ENCODE measurements at places on chromosomes 3 and 15.
A peak's percentile ranks its signal among the peaks of the same experiment; 100 is the strongest.

DNA sequence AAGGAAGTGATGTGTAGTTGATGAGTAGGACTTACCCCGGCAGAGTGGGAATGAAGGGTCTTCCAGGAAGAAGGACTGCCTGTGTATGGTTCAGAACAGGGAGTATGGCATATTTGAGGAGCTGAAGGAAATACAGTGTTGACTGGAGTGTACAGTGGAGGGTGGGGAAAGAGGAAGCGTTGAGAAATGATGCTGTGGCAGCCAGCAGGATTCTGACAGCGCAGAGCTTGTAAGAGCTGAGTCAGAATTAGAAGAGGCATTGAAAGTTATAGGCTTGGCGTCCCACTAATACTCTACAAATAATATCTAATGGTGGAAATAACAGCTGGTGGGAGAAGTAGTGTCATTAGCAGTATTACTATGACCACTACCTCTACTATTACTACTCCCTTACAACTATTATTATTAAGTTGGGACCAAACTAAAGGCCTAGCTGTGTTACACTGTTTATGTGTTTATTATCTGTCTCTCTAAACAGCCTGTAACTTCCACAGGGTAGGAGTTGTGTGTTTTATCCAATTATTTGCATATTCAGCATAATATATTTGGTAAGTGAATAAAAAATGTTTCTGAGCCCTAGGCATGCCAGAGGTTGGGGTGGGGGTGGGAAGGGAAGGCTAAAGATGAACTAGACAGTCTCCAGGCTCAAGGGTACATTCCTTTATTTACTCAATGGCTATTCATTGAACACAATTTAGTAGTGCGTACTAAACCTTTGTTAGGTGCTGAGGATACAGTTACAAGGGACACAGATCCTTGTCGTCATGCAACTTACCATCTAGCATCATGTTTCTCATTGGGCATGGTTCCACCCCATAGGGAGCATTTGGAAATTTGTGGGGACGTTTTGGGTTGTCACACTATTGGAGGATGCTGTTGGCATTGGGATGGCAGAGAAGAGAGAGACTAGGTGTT lies 428.8 kb upstream of the ONECUT1 start:
- DNase-seq: no peak

- no peak for DNase-seq
Measured at GRCh38 chr15:76377217-76377616, 40.6 kb downstream of the ISL2 start.

DNA sequence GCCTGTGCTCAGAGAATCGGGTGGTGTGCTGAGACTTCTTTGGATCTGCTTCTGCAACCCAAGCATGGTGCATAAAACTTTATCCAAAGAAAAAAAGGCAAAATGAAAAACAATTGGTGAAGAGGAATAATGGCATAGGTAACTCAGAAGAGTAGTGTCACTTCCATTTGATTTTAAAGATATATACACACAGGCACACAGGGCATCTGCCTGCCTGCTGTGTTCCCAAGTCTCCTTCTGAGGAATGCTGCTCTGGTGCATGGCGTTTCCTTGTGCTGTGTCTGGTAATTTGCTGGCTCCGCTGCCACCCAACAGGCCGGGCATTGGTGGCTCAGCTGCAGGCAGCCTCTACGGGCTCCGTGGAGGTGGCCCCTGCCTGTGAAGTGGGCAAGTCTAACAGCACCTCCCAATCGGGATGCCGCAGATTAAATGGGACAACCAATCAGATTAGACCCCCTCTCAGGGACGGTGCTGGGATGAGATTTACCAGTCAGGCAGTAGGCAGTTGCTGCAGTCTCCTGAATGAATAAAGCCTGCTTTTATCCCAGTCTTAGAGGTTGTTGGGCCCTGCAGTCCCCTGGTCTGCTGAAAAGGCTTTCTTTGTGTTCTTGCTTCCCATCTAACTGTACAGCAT lies 253.7 kb upstream of the RASGRP1 start:
- DNase-seq: no peak

DNA sequence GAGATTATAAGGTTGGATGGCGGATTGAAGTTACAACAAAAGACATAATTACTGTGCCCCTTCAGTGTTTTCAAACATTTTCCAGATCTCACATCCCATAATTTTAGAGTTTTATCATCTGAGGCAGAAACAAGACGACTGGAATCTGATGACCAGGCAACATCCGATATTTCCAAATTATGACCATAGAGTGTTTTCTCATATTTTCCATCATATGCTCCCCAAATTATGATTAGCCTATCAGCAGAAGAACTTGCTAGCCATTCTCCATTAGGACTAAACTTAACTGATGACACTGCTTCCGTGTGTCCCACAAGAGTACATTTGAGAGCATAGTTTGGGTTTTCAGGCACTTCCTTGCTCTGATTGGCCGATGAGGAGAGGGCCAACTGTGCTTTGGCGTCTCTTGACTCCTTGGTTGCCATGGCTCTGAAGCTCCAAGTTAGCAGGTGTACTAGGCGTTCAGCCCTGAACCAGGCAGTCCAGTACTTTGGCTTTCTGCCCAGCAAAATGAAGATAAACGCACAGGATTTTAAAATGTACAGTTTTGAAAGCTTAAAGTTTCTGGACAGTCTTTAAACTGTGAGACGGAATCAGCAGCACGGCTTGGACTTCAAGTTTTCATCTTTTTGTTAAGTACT lies 638 bp downstream of the WDR5B start:
- peak; percentile 62 for DNase-seq

DNA sequence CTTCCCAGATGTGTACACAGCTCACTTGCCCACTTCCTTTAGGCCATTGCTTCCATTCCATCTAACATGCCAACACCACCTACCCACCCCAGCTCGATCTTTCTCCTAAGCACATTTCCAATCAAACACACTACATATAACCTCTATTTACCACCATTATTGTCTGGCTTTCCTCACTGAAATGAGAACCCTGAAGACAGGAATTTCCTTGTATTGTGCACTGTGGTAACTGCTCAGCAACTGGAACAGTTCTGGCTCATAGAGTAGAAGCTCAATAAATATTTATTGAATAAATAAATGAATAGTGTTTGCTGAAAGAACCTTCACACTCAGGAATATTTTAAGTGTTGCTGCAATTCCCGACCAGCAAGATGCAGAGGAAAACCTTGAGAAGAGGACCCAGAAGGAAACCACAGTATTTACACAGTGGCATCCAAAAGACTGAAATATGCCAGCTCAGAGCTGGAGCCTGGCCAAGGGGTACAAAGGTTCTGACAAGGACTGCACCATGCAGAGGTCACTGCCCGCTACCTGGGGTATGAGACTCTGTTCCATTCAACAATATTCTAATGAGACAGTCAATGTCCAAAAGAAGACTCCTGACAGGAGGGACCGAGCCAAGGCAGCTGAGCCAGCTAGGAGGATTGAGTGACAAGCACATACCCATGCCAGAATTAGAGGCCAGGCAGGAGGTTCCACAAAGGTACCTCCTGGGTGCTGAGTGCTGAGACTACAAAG lies 168.8 kb downstream of the NUP210 start:
- no peak for DNase-seq

- DNase-seq: no peak
Measured at GRCh38 chr15:68211656-68212320, 6.7 kb upstream of the CALML4 start.

DNA sequence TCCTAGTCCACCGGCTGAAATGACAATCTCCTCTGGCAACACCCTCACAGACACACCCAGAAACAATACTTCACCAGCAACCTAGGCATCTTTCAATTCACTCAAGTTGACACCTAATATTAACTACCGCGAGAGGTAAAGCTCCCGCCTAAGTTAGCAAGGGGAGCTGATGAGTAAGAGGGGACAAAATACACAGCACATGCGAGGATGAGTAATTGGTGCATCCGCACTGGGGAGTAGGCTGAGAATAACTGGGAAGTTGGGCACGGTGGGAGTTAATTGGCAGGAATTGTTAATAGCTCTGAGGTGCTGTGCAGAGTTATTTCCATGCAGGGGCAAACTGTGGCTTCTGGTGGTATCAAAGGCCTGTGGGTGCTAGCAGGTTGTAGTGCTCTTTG lies 14.5 kb upstream of the PLD1 start:
- no peak for DNase-seq

DNA sequence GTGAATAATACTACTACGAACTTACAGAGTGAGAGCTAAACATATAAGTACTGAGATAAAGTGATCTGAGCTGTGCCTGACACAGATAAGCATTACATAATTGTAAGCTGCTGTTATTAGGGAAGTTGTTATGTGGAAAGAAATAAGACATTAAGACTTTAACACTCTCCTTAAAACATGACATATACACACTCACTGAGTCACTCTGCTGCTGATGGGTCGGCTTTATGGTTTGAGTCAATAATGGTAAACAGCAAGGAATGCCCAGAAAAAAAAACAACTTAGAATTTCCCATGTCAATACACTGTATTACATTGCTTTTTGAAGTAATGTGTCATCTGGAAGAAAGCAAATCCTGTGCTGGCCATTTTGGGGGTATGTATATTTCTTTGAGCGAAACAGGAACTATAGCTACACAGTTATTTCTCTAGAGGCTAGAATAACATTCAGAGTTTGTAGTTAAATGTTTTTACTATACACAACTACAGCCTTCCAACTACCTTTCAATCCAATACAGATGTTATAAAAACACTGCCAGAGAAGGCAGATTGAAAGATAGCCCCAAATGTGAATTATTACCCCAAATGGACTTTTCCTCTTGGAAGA lies 22.8 kb upstream of the SPRED1 start:
- DNase-seq: no peak

GRCh38 chr3:23863060-23863459 lies 53.7 kb downstream of the NKIRAS1 start:
- DNase-seq: no peak

DNA sequence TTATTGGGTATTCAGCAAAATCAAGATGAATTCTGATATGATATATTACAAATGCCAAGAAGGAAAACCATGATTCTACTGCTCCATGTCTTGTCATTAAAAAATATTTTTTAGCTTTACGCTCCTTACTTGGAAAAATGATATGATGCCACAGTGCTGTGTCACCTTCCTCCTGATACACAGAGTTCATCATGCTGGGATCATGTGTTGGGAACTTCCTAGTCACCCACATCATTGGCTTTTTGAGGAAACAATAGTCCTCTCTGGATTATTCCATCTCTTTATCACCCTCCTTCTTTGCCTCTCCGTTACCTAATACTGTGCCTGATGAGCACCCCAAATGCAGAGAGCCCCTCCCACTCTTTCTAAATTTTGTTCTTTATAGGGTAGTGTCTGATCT lies 94.3 kb upstream of the PFN2 start:
- DNase-seq: no peak

DNA sequence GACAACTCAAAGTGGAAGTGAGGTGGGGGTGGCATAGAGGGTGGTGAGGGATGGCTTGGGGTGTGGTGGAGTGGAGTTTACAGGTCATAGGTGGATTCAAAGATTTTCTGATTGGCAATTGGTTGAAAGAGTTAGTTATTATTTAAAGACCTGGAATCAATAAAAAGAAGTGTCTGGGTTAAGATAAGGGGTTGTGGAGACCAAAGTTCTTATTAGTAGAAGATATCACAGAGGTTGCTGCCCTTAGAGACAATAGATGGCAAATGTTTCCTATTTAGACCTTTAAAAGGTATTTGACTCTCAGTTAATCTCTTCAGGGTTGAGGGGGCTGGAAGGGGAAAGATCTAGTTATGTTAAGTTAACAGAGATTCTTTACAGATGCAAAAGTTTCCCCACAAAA lies 412.3 kb upstream of the TBL1XR1 start:
- no peak for DNase-seq

DNA sequence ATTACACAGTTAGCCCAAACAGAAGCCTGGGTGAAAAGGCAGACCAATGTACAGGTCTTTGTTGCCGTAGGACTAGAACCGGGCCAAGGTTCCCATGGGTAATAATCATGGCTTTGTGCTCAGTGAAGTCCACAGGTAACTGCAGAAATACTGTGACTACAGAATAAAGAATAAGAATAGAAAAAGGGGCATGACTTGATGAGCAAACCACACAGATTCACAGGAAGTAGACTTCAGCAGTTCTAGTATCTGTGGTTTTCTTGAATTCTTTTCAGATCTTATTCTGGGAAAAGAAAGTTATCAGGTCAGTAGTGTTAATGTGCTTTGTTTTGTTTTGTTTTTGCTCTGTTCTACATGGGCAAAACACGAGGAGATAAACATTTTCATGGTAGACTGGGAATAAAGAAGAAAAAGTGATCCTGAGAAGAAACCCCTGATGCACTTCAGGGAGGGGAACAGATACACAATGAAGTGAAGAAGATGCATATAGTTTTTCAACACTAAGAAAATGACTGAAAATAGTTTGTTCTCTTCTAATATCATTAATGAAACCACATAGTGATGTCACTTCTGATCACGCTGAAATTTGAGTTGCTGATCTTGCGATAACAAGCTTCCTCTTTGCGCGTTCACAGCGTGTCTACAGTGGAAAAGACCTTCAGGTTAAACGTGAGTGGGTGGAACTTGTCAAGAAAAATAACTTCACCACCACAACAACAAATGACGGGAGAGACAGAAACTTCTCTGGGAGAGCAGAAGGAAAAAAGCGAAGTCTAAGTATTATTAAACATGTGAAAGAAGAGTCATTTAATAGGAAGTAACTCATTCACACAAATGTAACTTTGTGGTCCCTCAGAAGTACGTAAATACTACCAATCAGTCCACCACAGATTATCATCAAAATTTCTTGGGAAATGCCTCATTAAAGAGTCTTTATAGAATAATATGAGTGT lies 315.8 kb upstream of the SATB1 start:
- DNase-seq: no peak

GRCh38 chr3:31268868-31269267 lies 263.9 kb upstream of the STT3B start:
- no peak for DNase-seq

- DNase-seq: peak; percentile 63
Measured at GRCh38 chr15:28975766-28976179, 90.0 kb downstream of the APBA2 start.

DNA sequence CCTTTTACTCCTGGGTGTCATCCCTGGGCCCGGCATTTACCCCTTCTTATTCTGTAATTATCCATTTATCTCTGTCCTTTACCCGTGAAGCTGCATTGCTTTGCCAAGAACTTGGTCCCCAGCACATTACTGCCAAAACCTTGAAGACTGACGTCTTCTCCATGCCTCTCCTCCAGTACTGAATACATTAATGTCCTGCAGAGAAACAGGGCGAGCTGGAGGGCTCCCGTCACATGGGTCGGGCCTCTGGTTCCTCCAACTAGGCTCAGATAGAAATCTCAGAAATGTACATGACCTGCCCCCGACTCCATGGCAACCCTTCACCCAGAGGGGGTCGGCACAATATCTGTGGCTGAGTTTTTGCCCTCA lies 445 bp downstream of the EFCAB12 start:
- DNase-seq: no peak

GRCh38 chr15:66905954-66906353 lies 159.4 kb upstream of the SMAD3 start:
- DNase-seq: no peak

DNA sequence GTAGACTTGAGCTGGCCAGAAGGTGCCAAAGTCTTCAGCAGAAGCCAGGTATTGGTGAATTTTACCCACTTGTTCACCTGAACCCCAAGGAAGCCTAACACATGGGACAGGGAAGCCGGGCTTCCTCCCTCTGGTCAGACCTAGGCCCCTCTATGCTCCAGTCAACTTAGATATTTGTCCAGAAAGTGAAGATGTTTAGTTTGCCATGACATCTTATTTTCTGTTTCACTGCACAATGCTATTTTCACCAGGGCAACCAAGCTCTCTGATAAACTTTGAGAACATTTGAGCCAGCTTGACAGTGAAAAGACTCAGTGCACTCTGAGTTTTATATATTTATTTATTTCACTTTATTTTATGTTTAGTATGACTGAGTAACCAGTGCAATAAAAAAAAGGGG lies 71.0 kb downstream of the SOX14 start:
- no peak for DNase-seq

Measured in astrocyte of the hippocampus (primary cell).